Activated CD4-positive, alpha-beta T cell treated with anti-CD3 and anti-CD28 coated beads, Interleukin-2, amount 50 U/mL, for 4 hours (primary cell): ENCODE measurements at places on chromosomes 16 and 17.

DNA sequence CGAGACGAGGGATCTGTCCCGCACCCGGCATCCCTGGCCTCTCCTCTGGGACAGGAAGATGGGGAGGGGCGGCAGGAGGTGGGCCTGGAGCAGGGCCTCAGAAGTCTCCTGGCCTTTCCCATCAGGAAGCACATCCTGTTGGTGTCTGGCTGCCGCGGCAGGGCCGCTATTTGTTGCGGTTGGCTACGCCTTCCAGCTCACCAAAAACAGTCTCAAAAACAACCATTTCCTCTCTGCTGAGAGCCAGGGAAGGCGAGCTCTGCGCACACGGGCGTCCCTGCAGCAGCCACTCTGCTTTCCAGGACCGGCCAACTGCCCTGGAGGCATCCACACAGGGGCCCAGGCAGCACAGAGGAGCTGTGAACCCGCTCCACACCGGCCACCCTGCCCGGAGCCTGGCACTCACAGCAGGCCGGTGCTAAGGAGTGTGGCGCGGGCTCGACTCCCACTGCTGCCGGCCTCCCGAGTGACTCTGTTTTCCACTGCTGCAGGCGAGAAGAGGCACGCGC lies at the start of gene TMEM204:
TSS of gene TMEM204 (plus strand) at position 224 of the 509 bp plus-strand sequence. CDS start 610 bp downstream, outside the sequence.
- no peak for DNase-seq

- no peak for DNase-seq
Observed at GRCh38 chr16:12228602-12229499, 252.3 kb downstream of the SNX29 start.

GRCh38 chr17:42720996-42721583 lies 23.8 kb downstream of the EZH1 start:
- no peak for DNase-seq

DNA sequence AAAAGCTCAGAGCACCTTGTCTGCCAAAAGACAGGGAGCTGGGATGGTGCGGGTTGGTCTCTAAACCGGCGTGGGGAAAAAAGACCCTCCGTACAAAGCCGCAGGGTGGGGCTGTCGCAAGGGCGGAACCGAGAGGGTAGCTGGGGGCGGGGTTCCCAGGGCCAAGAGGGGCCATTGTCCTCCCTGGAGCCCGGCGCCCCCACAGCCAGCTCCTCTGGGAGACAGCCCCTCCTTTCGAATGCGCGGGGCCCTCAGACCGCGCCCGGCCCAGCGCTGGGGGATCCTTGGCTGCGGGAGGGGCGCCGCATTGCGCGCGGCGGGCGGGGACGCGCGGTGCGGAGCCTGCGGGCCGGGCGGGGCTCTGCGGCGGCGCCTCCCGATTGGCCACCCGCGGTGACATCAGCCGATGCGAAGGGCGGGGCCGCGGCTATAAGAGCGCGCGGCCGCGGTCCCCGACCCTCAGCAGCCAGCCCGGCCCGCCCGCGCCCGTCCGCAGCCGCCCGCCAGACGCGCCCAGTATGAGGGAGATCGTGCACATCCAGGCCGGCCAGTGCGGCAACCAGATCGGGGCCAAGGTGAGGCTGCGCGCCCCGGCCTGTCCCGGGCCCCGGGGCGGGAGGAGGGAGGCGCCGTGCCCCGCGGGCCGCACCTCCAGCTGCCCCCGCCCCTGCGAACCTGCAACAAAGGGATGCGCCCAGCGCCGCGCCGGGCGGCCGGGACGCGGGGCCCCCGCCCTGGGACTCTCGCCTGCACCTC lies at the start of gene TUBB3:
TSS of gene TUBB3 (plus strand) at position 459 of the 756 bp plus-strand sequence. CDS start at position 519, 60 bp downstream.
- no peak for DNase-seq

DNA sequence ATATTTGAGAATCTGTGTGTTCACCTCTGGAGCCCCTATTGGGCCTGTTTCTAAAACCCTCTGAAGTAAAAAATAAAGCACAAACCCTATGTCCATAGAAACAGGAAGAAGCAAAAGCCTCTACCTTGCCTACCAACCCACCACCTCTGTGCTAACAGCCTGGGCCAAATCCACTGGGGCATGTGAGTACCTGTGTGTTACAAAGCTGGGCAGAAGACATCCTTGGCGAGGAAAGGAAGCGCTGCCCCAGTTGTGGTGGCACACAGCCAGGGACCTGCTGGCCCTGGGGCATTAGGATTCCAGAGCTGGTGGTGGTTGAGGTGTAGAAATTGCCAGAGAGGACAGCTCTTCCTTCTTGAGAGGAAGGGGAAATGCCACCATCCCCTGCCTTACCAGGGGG lies 30.0 kb downstream of the MYO18A start:
- no peak for DNase-seq

DNA sequence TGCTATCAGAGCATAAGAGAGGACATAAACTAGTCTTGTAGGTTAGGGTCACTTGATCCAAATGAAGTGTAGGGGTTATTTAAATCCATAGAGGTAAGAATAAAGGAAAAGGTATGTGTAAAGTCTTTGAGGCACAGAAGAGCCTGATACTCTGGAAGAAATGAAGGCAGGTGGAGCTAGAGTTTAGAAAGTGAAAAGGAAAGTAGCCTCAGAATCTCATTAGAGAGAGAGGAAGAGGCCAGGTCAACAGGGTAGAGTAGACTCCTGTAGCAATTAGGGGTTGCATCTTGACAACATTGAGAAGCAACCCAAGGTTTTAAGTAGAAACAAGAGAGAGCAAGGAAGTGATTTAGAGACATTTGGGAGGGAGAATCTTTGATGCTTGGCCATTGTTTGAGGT lies 235.2 kb upstream of the SOX9 start:
- no peak for DNase-seq

DNA sequence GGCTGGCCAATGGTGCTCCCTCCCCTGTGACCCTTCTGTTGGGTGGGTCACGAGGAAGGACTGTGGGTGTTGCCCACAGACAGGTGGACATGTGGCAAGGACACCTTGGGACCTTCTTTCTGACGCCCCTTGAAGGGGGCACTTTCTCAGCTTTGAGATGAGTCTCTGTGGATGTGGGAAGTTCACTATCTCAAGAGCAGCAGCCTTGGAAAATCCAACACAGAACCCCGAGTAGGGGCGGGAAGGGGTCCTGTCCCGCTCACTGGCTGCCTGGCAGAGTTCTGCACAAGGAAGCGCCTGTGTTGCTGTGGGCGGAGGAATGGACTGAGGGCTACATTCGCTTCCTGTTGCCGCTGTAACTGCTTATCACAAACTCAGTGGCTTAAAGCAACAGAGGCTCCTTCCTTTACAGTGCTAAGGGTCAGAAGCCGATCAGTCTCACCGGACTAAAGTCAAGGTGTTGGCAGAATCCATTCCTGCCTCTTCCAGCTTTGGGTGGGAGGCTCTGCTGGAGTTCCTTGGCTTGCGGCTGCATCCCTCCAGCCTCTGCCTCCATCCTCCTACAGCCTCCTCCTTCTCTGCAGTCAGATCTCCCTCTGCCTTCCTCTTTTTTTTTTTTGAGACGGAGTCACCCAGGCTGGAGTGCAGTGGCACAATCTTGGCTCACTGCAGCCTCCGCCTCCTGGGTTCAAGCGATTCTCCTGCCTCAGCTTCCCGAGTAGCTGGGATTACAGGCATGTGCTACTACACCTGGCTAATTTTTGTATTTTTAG lies 305.2 kb downstream of the SEC14L1 start:
- DNase-seq = no peak

DNA sequence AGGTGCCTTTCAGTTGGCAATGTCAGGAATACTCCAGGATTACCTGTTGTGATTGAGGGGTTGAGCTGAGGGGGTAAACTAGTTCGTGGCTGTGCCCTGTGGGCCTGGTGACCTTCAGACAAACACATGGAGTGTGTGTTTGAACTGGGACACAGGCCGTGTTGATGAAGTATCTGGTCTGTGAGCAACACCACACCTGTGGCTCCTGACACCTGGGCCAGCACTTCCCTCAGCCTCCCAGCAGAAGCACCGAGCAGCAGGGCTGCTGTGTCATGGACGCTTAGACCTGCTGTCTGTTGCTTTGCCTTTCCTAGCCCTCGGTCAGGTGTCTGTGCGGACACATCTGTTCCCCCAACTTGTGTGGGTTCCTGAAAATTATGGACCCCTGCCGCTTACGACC lies 82.9 kb downstream of the KSR1 start:
- DNase-seq = no peak

GRCh38 chr16:19809121-19809635 lies 75.5 kb downstream of the GPRC5B start:
- DNase-seq = no peak

DNA sequence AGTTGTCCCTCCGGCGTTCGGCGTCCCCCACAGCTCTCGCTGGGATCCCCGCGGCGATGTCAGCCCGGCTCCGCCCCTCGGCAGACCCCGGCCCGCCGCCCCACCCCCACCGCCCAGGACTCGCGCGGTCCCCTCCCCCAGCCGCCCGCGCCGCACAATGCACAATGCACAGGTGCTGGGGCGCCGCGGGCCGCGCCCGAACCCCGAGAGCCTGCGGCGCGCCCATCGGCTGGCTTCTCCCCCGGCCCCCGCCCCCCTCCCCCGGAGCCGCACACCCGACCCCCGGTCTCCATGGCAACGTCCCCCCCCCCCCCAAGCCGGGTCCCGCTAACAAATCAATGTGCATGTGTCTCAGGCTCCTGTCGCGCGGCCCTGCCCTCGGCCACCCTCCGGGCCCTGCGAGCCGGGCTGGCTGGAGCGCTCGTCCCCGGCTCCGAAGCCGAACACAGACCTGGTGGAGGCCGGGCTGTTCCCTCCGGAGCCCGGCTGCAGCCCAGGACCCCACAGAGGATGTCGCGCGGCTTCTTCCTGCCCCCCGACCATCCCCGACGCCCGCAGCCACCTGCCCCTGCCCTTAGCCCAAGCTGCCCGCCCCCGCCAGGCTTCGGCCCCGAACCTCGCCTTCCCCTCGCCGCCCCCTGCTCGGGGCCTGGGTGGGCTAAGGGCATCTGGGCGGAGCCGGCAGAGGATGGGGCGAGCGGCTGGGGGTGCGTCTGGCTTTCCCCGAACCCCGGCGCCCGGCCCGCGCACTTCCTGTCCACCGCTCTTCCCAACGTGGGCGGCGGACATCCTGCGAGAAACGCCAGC lies 818 bp upstream of the CBX8 start:
- no peak for DNase-seq

DNA sequence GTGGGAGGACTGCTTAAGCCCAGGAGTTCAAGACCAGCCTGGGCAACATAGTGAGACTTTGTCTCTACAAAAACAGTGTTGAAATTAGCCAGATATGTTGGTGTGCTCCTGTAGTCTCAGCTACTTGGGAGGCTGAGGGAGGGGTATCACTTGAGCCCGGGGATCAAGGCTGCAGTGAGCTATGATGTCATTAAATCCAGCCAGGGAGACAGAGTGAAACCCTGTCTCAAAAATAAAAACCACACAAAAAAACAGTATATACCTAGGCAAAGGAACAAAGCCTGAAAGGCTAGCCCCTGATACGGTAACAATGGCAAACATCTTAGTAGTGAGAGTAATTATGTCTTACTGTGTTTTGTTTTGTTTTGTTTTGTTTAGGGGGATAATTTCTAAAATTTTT lies 38.0 kb downstream of the TOM1L2 start:
- no peak for DNase-seq

GRCh38 chr17:68908045-68908444 lies 47.1 kb downstream of the ABCA8 start:
- DNase-seq = no peak

DNA sequence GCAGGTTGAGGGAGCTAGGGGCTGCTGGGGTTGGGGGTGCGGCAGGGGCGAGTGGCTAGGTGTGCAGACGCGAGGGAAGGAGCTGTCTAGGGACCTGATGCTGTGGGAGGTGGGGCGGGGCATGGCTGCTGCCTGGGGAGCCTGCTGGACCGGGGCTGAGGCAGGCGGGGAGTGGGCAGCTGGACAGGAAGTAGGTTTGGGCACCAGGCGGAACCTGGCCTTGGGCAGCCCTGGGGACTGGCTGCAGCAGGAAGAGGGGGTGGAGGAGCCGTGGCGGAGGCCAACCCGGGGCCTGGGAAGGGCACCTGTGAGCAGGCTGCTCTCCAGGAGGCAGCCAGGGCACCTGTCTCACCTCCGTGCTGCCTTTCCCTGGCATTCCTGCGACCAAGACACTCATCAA lies 5.9 kb upstream of the DNASE1L2 start:
- DNase-seq = no peak

DNA sequence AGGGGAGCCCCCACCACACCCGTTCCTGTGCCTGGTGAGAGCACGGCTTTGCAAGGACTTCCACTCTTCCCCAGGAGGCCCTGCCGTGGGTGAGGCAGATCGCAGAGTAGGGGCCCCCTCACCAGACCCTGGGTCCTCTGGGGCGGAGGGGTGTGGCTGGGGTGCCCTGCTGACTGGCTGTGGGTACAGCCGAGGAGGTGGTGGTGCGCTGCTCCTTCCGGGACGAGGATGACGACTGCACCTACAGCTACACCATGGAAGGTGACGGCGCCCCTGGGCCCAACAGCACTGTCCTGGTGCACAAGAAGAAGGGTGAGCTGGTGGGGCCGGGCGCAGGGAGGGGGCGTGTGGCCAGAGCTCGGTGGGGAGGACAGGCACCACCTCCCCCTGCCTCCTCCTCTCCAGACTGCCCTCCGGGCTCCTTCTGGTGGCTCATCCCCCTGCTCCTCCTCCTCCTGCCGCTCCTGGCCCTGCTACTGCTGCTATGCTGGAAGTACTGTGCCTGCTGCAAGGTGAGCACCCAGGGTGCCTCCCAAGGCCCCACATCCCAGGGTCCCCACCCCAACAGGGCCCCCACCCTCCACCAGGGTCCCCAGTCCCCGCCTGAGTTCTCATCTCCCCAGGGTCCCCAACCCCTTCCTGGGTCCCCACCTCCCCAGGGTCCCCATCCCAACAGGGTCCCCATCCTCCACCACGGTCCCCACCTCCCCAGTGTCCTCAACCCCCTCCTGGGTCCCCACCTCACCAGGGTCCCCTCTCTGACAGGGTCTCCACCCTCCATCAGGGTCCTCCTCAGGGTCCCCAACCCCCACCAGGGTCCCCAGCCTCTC lies 16.1 kb downstream of the ITGB4 start:
- no peak for DNase-seq

- DNase-seq = no peak
Observed at GRCh38 chr16:10111156-10111761, 71.0 kb downstream of the GRIN2A start.

- DNase-seq = no peak
Observed at GRCh38 chr16:3460121-3460520, 16.6 kb downstream of the NAA60 start.

GRCh38 chr16:50665128-50665878 lies 15.8 kb downstream of the SNX20 start:
- DNase-seq = peak; percentile 85
